ENCODE measurements at places on chromosomes 2 and 18.

GRCh38 chr2:16070648-16070971 is 130.3 kb downstream of the MYCN start:
- DNase-seq, result no peak

DNA sequence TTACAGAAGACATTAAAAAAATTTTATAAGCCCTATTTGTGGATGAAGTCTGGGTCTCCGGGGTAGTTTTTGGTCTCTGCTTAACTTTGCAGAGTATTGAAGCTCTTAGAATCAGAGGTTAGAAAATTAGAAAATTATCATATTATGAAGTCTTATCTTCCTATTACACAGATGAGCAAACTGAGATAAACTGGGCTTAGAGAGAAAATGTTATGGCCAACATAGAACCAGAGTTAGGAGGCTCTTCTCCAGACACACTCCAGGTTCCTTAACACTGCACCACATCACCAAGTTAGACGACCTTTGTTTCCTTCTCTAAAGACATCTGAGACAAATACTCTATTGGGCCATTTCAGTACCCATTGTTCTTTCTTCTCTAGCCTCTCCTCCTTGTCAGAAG is 36.7 kb upstream of the NEB start:
- no peak for DNase-seq

DNA sequence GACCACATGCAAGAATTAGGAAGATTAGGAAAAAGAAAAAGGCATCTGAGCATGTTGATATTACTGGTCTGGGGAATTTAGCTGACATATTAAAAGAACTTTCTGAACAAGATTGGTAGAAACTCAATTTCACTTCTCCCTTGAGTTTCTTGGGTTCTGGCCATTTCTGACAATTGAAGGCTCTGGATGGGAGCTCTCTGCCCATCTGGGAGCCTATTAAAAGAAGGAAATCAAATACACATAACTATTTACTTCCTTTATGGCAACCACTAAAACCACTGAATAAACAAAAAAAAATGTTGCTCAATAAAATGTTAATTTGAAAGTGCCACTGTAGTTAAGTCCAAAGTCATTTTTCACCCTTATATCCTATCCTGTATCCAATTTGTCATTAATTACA is 216.8 kb upstream of the HNMT start:
- no peak for DNase-seq

DNA sequence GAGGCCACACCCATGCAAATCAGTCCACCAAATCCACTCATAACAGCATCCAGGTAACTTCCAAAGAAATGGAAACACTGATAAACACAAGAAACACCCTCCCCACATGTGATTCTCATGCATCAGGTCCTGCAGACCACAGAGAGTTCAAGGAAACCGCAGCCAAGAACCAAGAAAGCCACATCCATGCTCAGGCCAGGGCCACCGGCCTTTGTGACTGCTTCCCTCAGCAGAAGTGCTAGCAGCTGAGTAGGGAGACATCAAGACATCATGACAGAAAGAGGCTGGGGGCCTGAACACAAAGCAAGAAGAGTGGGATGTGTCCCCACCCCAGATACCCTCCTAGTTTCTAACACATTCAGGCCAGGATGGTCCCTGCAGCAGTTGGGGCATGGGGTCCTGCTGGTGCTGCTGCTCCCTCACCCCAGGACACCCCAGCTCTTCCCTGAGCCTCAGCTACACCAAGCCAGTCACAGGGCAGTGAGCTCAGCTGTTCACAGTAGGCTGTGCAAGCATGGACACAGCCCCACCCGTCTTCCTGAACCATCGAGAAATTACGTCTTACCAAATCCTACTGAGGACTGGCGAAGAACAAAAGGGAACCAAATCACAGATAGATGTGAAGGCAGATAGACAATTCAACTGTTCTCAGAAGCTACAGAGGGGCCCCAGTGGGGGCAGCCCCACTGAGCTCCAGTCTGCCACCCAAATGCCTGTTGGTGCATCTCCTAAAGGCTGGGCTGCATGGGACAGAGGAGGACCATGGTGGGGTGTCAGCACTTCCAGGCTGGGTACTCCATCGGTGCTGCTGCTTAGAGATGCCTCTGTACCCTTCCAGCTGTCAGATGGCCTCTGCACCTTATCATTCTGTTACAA is 60.9 kb downstream of the HDAC4 start:
- DNase-seq, result no peak

GRCh38 chr18:25650201-25650941 is 298.4 kb upstream of the ZNF521 start:
- DNase-seq, result no peak

GRCh38 chr2:130307850-130308249 is 34.8 kb upstream of the IMP4 start:
- DNase-seq, result no peak

GRCh38 chr2:39107156-39107555 is 13.7 kb downstream of the SOS1 start:
- no peak for DNase-seq

GRCh38 chr2:128285329-128285931 is 33.2 kb downstream of the HS6ST1 start:
- DNase-seq, result no peak

- DNase-seq, result no peak
These were observed 31.3 kb downstream of the GALNT3 start for GRCh38 chr2:165762723-165763122.

- DNase-seq, result no peak
These were observed 308.4 kb downstream of the ZNF804A start for GRCh38 chr2:184906709-184907108.

GRCh38 chr2:234595829-234596228 is 98.9 kb upstream of the ARL4C start:
- DNase-seq, result no peak

DNA sequence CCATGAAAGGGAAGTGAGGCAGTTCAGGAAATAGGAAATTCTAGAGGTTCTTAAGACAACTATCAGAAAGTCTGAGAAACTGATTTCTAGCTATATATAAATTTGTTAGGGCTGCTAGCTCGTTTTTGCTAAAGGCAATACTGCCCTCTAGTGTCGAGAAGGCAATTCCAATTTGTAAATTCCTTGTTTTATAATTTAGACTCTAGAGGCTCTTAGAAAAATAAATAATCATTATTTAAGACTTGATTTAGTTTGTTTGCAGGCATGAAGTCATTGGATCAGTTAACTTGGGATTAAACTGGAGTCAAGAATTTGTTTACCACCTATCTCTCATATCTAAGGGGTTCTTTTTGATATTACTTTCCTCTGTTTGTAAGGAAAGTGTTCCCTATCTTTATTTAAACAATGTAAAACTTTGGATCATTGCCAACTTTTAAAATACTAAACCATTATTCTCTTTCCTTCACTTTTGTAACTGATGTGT is 66.2 kb downstream of the ACVR2A start:
- DNase-seq, result no peak

GRCh38 chr18:78558948-78559347 is 420.7 kb upstream of the SALL3 start:
- DNase-seq, result no peak

DNA sequence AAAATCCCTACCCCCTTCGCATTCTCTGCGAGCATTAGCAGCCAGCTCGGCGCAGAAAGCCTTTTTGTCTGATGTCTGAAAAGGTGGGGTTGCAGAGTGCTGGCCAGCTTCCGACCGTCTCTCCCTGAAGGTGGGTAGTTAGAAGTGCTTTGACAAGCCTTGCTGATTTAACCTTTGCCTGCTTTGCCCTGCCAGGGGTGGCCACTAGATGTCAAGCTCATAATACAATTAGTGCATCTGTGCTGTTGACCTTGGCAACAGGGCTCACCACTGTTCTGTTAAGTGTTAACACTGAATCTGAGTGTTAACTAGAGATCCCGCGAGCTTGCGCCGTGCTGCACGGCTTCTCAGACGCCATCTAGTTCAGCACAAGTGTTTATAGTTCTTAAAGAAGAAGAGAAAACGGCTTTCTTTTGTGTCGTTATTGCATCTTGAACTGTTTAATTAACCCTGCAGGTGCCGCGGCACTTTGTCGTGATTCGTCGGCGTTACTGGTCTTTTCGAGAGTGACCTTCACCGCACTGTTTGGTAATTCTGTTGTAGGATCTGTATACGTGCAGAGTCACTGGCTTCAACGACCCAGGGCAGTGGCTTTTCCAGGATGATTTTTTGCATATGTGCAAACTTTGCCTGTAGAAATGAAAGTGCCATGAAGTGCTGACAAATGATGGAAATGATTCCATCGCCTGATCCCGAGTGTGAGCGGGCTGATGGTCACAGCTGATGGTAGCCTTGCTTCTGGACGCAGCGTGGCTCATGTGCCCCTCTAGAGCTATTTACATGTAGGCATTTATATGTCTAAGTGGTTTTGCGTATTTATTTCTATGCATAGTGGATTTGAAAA is 5.5 kb downstream of the SALL3 start:
- no peak for DNase-seq

GRCh38 chr18:22999212-22999611 is 66.1 kb downstream of the RBBP8 start:
- DNase-seq, result no peak

GRCh38 chr18:73848656-73849055 is 299.0 kb downstream of the FBXO15 start:
- DNase-seq, result no peak

- no peak for DNase-seq
These were observed 55.9 kb downstream of the ACVR1C start for GRCh38 chr2:157572725-157573124.

- DNase-seq, result no peak
These were observed 18.9 kb upstream of the DPP4 start for GRCh38 chr2:162092658-162093556.

DNA sequence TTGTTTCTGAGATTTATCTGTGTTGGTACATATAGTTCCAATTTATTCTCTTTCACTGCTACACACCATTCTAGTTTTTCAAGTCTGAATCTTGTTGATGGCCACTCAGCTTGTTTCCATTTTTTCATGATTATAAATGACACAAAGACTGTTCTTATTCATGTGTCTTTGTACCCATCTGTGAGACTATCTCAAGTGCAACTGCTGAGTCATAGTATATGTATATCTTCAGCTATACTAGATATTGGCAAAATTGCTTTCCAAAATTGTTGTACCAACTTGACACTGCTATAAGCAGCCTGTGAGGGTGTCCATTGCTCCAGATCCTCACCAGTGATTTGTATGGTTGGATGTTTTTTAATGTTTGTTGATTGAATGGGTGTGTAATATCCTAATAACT is 37.2 kb upstream of the RTN4 start:
- DNase-seq, result no peak

- no peak for DNase-seq
These were observed 44.0 kb downstream of the PDCL3 start for GRCh38 chr2:100606726-100607343.

DNA sequence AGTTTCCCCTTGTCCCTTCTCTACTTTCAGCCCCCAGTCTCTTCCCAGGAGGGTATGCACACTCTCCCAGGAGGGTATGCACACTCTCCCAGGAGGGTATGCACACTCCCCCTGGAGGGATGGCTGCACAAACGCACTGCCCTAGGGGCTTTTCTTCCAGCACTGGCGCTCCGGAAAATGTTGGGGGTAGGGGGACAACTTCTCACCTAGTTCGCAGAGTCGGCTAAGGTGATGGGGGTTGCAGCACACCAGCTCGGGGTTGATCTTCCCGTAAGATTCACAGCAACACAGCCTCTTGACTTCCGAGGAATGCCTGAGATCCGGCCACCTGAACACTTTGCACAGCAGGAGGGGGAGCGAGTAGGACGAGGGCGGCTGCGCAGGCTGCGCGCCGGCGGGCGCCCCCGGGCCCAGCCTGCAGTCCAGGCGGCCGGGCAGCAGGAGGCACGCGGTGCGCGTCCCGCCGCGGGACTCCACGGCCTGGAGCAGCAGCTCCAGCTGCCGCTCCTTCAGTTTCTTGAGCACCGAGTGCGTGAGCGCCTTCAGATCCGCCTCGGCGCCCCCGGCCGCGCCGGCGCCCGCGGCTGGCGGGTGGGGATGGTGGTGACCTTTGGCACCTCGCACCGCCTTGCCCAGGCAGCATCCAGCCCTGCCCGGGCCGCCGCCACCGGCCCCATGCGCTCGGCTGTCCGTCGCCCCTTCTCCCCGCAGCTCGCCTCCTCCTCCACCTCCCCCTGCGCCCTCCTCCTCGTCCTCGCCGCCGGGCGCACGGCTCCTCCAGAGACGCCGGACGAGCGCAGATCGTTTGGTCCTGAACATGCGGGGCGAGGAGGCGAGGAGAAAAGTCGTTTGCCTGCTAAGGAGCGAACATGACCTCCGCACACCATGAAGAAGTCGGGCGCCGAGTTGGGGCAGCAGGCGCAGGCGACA is 894 bp downstream of the SMAD7 start:
- no peak for DNase-seq

DNA sequence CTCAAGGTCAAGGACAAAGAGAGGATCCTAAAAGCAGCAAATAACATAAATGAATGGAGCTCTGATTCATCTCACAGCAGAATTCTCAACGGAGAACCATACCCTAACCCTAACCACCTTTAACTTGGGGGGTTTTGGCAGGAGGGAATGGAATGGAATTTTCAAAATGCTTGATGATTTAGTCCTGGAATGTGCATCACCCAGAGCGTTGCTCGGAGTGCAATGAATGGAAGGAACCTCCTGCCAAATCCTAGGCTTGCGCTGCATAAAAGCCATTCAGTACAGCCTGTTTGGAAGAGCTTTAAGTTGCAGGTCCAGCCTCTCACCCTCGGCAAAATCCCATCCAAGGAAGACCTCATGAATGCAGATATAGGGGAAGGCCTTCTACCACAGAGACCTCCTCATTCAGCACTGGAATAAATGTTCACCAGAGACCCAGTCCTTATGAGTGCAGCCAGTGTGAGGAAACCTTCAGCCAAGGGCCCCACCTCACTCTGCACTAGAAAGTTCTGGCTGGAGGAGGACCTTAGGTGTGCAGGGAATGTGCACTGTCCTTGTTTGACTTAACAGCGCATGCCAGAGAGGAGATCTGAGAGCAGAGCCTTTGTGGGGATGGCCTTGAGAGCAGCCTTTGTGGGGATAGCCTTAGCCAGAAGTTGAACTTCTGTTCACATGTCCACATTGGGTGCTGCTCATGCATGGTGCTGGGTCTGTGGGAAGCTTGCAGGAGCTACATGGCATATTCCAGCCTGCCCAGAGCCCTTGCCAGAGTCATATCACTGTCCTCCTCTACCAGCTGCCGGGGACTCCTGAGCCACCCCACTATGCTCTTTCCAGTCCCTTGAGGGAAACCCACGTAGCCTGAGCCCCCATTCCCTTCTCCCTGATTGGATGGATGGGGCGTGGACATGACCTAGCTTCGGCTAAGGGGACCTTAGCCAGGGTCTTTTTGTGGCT is 30.5 kb downstream of the ASB1 start:
- no peak for DNase-seq

DNA sequence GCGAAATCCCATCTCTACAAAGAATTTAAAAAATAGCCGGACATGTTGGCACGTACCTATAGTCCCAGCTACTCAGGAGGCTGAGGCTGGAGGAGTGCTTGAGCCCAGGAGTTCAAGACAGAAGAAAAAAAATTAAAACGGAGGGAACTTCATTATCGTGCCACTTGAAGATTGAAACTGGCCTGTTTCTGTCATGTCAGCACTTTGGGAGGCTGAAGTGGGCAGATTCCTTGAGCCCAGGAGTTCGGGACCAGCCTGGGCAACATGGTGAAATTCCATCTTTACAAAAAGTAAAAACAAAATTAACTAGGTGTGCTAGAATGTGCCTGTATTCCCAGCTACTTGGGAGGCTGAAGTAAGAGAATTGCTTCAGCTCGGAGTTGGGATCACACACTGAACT is 3.0 kb upstream of the TEX44 start:
- no peak for DNase-seq
